Lower leg skin (tissue), 4 donors: ENCODE measurements at places on chromosomes 1 and 21.

DNA sequence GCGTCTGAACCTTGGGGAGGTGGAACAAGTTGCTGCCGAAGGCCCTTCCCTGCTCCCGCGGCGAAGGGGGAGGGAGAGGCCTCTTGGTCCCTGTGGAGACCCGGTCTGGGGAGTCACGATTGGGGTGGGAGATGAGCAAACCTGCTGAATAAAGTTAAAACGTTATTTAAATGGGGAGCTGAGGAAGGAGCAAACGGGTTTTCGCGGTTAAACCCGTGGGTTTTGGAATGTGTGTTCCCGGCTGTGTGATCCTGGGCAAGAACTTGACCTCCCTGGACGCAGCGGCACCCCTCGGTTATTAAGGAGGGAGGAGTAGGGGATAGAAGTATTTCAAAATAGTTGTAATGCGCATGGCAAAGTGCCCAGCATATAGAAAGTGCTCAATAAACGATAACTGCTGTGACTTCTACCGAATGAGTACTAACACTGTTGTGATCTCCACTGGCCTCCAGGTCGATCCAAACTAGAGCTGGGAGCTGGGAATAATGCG lies 3.4 kb downstream of the FAM110D start:
- no peak for DNase-seq

DNA sequence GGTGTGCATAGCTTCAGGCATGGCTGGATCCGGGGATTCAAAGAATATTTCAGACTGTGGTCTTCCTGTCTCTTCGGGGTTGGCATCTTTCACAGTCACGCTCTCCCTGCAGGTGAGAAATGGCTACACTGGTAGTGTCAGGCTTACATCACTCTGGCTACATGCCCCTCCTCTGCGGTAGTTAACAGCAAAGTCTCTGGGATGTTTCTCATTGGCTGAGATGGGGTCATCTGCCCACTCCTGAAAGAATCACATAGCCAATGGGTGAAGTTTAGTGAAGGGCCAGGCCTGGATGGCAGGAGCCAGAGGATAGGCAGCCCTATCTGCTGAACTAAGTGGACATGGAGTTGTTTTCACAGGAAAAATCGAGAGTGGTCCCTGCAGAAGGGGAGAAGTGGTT lies 356.5 kb downstream of the MATN1 start:
- peak; percentile 58 for DNase-seq

DNA sequence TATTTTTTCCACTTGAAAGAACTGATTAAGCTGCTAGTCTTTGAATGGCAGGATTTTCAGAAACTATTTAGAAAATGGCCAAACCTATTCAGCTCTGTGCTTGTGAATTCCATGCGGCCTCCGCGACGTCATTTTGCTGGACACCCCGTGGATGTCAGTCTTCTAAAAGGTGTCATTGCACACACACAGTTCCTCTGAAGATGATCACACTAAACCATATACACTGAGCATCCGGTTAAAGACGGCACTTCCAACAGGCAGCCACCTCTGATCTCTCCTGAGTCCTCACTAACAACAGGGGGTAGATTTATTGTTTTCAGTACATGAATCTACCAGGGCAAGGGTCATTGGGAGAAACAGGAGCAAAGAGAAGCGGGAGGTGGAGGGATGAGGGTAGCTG lies 9.1 kb downstream of the CFAP74 start:
- DNase-seq, result no peak

DNA sequence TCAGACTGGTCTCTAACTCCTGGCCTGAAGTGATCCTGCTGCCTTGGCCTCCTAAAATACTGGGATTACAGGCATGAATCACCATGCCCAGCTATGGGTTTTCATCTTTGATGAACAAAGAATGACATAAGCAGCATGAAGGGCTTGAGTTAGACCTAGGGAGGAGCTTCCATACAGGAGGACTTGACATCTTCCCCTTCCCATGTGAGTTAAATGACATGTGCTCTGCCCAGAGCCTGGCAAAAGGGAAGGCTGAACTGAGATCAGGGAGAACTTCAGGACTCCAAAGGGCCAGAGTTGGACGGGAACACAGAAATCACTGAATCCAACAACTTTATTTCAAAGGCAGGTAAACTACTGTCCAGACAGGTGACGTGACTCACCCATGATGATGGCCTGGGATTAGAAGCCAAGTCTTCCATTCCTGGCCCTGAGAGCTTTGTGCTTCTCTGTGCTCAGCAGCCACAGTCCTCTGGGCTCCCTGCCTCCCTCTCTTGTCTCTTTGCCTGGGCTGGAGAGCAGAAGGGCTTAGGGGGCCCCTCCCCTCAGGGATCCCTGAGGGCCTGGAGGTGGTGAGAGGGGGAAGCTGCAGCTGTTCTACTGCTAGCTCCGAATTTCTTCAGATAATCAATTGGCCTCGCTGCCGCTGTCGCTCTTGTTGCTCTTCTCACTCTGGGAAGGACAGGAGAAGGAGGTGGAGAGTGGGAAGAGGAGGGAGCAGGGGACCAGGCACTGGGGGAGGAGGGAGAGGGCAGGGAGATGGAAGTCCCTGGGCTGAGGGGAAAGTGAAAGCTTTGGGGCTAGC lies 7.6 kb downstream of the NHLH1 start:
- no peak for DNase-seq

DNA sequence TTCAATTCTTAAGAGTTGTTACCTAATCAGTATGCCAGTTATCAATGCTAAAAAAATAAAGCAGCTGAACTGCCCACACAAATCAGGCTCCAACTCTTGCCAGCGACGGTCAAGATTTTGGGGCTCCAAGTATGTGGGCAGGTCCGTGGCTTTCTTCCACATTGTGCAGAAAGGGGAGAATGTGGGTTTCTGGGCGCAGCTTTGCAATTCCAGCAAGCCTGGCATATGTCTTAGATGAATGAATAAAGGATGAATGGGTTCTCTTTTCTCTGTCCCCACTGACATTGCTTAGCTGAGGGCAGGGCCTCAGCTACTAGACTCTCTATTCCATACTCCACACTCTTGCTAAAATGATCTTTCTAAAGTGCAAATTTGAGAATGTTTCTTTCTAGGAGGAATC lies 42.4 kb downstream of the NENF start:
- no peak for DNase-seq

- no peak for DNase-seq
These were observed 159.3 kb upstream of the LMO4 start for GRCh38 chr1:87169263-87169910.

- DNase-seq, result no peak
These were observed 98.2 kb downstream of the PTPN14 start for GRCh38 chr1:214453109-214453722.

DNA sequence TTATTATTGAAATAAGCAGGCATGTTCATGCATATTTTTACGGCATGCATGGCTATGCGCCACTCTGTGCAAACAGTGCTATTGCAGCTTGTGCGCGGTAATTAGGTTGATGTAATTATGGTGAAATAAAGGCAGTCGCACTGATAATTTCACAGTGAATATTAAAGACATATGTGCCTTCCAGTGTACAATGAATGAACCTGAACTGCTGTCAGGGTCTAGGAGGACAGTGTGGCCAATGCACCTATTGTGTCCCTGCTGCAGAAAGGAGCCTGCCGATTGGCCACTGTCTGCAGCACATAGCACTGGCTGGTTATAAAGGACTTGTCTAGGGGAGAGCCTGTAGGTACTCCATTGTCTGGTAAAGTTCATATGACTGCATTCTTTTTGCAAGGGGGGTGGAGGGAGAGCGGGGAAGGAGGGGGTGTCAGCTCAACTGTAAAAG lies 340.4 kb downstream of the USP25 start:
- DNase-seq, result no peak

GRCh38 chr1:245234217-245235081 lies 79.7 kb downstream of the KIF26B start:
- DNase-seq, result no peak

DNA sequence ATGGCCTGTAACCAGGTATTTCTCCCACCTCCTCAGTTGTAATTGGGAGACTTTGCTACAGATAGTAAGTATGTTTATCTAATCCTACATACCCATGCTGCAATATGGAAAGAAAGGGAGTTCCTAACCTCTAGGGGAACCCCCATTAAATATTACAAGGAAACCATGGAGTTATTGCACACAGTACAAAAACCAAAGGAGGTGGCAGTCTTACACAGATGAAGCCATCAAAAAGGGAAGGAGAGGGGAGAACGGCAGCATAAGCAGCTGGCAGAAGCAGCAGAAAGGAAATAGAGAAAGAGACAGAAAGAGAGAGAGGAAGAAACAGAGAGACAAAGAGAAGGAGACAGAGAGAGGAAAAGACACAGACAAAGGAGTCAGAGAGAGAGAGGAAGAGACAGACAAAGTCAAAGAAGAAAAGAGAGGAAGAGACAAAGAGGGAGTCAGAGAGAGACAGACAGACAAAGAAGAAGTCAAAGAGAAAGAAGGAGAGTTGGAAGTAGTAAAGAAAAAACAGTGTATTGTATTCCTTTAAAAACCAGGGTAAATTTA lies 142.9 kb downstream of the FASLG start:
- DNase-seq, result no peak
